ENCODE measurements at places on chromosomes 1 and 21.

- no peak for DNase-seq
Observed at GRCh38 chr21:15058854-15059263, 5.9 kb downstream of the NRIP1 start.

DNA sequence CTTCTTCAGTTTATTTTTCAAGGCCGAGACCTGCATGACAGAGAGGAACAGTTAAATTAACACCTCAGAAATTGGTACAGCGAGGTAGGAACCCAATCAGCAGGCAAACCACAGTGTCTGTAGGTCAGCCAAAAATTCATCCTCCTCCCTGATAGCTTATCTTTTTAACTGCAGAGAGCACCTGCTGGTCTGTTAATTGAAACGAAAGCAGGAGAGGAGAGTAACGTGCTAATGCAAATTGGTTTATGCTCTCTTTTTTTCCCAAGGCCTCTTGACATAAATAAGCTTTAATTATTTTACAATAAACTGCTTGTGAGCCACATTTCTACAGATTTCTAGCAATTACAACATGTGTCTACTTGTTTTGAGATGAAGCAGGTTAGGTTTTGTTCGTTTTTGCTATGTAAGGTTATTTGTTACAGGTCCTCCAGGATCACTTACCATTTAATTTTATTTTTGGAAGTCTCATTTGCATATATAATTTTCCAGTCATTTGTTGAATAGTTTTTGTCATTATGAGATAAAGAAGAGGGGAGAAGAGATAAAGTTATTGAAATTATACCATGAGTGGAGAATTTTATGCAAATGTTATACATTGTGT lies 179.9 kb downstream of the DENND1B start:
- no peak for DNase-seq

DNA sequence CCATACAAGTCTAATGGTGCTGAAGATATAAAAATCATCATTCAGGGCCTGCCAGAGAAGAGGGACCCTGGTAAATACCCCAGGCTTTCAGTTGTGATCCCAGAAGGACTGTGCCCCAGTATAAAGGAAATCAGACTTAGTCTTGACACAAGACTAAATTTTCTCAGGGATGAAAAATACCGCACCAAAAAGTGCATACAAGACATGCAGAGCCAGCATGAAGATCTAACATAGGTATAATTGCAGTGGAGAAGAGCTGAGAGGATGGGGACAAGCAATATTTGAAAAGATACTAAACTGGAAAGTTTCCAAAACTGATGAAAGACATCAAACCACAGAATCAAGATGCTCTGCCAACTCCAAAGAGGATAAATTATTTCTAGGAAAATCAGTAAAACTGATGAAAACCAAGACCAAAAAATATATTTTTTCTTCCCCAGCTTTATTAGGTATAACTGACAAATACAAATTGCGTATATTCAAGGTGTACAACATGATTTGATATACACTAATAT lies 17.7 kb upstream of the SIM2 start:
- no peak for DNase-seq

GRCh38 chr21:45420061-45421041 lies 15.4 kb downstream of the COL18A1 start:
- no peak for DNase-seq

GRCh38 chr1:6200188-6200809 lies 904 bp upstream of the RPL22 start:
- no peak for DNase-seq

- DNase-seq, result no peak
Observed at GRCh38 chr1:223653015-223653414, 12.5 kb downstream of the CAPN8 start.

GRCh38 chr1:100299521-100300222 lies 33.7 kb downstream of the RTCA start:
- no peak for DNase-seq

DNA sequence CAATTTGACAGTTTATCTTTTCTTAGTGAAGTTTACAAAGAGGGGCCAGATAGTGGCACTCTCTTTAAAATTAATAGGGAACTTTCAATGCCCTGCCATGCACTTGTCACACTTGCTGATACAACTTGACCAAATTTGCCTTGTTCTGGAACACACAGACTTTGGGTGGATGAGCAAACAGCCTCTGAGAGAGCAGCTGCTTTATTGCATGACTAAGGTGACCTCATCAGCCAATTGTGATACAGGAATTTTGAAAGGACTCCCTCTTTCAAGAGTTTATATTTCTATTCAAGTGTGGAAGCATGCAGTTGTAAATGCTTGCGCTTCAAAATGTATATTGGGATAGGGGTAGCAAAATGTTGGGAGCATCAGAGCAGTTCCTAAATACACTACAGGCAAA lies 2.1 kb upstream of the RGS1 start:
- DNase-seq, result no peak

DNA sequence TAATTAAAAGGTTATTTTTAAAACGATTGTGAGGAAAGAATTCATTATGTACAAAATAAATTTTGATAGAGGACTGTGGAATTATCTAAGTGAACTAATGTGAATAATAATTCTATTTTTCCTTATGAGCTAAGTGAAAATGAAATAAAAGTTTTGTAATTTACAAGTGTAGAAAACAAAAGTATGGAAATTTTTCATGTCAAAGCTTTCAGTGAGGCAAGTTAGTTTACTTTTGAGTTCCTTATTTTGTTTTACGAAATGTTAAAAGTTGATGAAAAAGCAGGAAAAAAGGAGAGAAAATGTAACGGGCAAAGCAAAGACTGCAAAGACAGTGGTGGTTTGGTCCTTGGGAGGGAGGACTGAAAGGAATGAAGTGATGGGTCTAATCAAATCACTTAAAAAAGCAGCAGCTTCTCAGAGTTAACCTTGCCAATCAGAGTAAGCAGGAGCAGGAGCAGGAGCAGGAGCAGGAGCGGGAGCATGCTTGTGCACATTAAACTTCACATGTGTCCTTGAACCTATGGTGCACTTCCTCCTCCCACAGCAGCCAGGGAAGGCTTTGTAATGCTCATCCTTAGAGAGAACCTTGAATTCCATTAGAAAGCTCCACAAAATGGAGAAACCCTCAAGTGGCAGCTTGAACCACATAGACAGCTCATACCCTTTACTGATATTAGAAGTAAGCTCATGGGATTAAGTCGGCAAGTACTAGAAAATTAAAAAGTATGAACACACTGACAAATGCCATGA lies 133.4 kb downstream of the LHX4 start:
- DNase-seq, result no peak

Data from GM12864 (cell line).